ENCODE measurements at places on chromosomes 4 and X. TPM values are rescaled to one million over a fixed set of nuclear protein-coding genes. Genes with fewer than 3 reads are reported as not detected.

Gene CNKSR2
- 0.99 TPM for total RNA-seq

Gene SSX4B
- not detected for total RNA-seq

Gene CT45A2
- not detected for total RNA-seq

Gene ADH1C
- total RNA-seq: 1.4 TPM

Gene CYTL1
- total RNA-seq: 12.5 TPM

Gene EVC2
- total RNA-seq: 15.5 TPM

Gene SOD3
- 65.3 TPM for total RNA-seq

Gene FAM156A
- total RNA-seq: 16.8 TPM

Measured in fibroblast of the aortic adventitia (primary cell).